ENCODE measurements at places on chromosomes 16 and 17. TPM values are rescaled to one million over a fixed set of nuclear protein-coding genes. Genes with fewer than 3 reads are reported as not detected.

DNA sequence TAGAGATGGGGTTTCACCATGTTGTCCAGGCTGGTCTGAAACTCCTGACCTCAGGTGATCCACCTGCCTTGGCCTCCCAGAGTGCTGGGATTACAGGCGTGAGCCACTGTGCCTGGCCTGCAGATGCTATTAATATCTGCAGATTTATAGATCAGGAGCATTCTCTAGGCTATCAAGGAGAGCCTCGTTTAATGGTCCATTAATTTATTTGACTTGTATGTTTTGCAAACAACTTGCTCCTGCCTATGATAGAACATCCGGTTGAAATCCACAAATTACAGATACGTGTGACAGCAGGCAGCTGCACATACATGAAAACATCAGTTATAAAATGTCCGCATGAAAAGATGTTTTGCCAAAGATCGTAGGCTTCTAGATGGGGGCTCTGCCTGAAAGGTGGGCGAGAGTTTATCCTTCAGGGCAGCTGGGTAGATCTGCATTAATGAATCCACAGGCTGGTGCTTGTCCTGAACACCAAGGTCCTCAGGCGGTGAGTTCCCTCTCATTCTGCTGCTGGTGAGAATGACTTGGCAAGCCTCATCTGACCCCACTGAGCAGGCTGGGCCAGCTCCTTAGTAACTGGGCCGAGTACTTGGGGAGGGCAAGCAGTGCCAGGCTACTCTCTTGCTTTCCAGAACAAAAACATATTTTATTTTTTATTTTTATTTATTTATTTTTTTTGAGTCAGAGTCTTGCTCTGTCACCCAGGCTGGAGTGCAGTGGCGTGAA, 37.1 kb upstream of the MGAT5B start:
- DNase-seq, result no peak

GRCh38 chr16:83615141-83615952, 192.4 kb upstream of the HSBP1 start:
- no peak for DNase-seq

DNA sequence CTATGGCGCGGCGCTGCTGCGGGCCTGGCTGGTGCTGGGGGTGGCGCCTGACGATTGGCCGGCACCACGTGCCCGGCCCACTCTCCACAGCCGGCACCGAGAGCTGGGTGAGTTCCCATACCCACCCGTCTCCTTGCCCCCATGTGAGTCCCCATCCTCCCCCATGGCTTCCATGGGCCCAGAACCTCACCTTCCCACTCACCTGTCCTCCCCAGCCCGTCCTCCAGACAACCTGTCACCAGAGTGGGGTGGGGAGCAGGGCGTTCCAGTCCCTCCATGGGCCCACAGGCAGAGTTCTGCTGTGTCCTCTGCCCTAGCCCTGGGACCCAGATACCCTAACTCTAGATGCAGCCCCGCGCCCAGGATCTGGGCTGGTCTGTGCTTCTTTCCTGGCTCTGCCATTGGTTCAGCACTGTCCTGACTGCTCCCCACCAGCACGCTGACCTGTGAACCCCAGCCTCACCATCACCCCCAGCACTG, 5.5 kb downstream of the ARMC5 start:
- no peak for DNase-seq

DNA sequence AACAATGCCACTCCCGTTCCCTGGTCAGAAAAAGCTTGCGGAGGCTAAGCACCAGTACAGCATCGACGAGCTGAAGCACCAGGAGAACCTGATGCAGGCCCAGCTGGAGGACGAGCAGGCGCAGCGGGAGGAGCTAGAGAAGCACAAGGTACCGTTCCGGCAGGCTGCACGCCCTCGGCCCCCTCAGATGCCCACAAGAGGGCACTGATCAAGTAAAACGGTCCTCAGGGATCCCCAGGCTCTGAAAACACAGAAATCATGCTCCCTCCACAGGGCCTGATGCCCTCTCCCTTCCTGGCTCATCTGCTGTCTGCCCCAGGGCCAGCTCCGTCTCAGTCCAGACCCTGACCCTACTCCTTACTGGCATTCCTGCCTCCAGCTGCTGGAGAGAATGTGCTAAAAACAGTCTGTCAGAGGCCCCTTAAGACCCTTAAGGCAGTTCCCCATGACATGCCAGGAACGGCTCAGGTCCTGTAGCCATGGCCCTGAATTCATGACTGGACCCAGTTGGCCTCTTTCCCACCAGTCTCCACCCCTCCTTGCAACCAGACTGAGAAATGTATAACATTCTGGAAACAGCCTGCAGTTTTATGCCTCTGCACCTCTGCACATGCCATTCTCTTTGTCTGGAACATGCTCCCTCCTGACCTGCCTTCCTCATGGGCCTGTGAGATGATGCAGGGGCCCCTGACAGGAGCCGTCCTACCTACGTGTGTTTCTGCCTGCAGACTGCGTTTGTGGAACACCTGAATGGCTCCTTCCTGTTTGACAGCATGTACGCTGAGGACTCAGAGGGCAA, 21.8 kb downstream of the DRC3 start:
- DNase-seq, result no peak

DNA sequence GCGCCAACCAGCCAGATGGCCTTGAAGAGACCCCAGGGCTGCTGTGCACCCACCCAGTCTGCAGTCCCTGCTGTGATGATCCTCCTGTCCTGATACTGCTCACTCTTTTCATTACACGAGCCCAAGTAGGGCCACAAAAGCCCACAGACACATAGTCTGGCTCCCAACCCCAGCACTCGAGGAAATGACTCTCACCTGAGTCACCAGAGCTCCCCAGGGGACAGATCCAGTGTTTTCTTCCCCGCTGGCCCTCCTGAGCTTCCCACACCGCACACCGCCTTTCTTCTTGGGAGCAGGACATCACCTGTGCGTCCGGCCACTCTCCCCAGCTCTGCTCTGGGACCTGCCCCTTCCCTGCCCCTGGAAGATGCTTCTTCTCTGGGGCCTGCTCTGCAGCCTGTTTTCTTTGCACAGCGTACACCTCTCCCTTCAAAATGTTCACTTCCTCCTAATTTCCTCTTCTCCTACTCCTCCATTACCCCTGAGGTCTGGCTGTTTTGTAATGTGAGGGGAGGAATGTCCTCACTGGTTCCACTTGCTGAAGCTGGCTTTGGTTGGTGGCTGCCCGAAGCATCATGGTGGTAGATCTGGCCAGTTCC, 2.0 kb upstream of the SCN4A start:
- no peak for DNase-seq

KRT20 gene
- not detected for total RNA-seq

DNA sequence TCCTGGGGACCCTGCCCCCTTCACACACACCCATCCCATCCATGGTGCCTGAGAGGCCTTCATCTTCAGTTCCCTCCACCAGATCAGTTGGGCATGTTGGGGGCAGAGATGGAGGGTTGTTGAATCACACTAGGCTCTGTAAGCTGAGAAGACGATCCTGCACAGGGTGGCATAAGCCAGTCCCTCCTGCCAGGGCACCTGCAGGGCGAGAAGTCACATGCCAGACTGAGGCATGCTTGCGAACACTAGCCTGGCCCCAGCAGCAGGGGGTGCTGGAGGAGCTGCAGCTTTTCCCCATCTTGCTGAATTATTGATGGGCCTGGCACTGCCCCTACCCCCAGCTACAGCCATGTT, 6.1 kb upstream of the TBX2 start:
- no peak for DNase-seq

DNA sequence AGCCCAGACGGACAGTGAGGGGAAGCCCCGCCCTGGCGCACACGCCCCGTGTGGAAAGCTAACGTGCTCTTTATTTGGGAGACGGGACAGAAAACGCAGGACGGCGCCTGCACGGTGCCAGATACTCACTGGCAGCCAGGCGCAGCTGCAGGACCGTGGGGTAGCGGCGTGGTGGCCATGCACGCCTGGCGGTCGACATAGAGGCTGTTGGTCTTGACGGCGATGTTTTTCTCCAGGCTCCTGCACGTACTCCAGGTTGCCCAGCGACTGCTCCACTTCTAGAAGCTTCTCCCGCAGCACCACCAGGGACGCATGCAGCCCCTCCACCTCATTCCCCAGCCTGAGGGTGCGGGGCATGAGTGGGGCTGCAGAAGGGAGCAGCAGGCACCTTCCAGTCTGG, 5.1 kb upstream of the C1QTNF8 start:
- no peak for DNase-seq

GRCh38 chr16:88456356-88457292, 3.5 kb downstream of the ZFPM1 start:
- no peak for DNase-seq

Data from uterus (tissue), 4 donors.